ENCODE measurements at places on chromosomes 5 and 9.
A peak's percentile ranks its signal among the peaks of the same experiment; 100 is the strongest.

DNA sequence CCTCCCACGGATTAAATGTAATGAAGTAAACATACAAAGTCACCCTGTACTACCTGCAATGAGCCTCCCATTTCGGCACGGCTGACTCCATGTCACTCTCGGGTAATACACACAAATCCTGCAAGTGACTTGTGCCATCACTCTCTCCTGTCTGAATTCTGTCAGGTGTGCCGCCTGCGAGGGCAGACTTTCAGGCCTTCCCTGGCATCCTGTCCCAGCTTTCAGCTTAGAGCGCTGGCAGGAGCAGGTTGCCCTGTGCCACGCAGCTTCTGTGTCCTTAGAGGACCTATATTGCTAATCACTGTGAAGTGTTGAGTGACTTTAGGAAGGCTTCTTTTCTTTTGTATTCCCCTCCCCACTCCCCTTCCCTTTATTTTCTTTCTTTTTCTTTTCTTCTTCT is 25.8 kb upstream of the S1PR3 start:
- no peak for DNase-seq

DNA sequence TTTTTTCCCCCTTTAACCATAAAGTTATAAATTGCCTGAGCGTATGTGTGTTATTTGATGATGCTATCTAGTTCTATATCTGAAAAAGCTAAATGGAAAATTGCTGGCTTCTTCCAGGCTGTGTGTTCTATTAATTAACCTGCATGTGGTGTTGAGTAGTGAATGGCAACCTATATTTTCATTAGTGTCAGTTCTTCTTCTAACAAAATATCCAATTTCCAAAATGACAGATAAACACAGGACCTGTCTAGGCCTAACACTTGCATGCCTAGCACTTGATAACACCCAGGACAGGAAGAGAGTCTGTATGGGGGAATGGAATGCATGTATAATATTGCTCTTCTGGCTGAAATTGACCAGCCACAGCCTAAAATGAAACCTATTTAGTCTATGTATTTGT is 91.7 kb downstream of the CD180 start:
- no peak for DNase-seq

GRCh38 chr5:151005187-151005949 is 15.0 kb upstream of the GPX3 start:
- no peak for DNase-seq

DNA sequence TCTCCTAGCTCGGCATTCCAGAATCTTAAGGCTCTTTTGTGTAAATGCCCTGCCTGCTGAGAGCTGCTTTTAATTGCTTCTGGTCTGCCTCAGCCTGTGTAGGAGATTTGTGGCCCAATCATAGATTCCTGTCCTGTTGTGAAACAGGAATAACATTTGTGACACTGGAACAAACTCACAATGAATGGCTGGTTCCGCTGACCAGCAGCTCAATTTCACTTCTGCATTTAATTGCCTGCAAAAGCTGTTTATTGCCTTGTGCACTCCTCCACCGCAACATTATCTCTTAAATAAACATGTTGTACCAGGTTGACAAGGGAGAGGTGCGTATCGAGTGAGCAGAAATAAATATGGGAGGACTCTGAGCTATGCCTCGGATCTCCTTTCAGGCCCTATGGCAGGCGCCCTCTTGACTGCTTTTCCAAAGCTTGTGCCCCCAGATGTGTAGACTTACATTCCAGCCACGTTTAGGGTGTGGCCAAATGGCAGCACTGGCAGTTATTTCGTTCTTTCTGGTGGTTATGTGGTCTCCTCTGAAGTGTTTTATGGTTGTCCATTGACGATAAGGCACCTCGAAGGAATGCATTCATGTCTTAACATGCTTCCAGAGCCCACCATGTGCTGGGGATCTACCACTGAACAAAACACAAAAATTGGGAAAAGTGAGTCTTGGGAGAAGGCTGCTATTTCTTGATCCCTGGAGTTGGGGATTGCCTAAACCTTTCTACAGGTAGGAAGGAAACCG is 58.1 kb downstream of the DMRT1 start:
- DNase-seq = no peak

- no peak for DNase-seq
These were observed 157.8 kb downstream of the ARHGEF28 start for GRCh38 chr5:73783828-73784227.

GRCh38 chr5:8019719-8020218 is 150.8 kb downstream of the MTRR start:
- no peak for DNase-seq

DNA sequence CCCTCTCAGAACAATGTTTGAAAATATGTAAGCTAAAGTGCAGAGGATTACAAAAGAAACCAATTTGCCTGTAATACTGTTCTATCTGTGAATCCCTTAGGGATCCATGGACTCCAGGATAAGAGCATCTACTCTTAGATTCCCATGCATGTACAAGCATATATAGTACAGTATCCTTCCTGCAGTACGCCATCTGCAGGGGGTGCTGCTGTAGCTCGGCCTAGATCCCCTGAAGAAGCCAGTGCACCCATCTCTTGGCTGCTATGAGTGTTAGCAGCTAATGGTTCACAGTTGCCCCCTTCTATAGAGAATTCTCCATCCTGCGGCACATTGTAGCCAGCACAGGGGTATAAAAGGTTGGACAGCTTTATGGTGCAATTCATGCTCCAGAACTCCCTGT is 61.8 kb upstream of the SLC30A5 start:
- DNase-seq = no peak

- DNase-seq = no peak
These were observed 100.6 kb upstream of the TARS1 start for GRCh38 chr5:33340195-33340594.

GRCh38 chr9:5488221-5489008 is 21.9 kb upstream of the PDCD1LG2 start:
- no peak for DNase-seq

DNA sequence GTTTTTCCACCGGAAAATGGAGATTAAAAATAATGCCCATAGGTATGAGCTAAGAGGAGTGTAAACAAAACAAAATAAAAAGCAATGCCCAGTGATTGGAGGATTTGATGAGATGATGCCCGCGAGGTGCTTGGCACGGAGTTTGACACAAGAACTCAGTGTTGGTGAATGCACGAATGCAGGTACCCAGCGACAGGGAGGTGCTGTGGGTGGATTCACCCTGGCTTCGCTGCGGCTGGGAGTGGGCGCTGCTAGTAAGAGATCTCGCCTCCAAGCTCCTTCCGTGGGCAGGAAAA is 526 bp upstream of the STXBP1 start:
- DNase-seq = no peak

DNA sequence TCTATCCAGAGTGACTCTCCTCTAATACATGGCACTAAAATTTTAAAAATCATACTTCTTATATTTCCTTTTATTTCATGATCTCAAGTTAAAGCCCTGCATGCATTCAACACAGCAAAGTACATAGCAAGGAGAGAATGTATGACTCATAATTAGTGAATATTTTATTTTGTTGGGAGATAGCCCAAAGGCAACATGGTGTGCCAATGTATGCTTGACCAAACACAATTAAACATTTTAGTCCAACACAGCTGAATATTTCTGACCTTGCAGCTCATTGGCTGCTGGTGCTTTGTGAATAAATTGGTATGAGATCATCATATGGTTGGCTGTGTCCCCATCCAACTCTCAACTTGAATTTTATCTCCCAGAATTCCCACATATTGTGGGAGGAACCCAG is 103.5 kb downstream of the NPR3 start:
- no peak for DNase-seq

DNA sequence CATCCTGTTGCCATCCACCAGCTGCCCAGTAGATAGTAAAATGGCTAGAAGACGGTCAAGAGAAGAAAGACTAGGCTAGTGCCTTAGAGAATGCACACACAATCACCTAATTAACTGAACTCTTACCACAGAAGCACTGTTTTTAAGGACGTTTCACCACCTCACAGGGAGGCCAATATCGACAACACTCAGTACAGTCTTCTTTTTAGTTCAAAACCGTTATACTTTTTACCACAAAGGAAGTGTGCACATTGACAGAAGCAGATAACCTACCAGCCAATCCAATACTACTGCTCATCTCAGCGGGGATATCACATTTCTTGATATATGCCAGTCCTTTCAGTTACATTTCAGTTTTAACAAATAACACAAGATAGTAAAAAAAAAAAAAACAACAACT is 122.3 kb downstream of the GNAQ start:
- DNase-seq = peak; percentile 36

GRCh38 chr9:95627802-95628201 is 111.0 kb upstream of the PTCH1 start:
- no peak for DNase-seq

- DNase-seq = no peak
These were observed 657.5 kb upstream of the DMAC1 start for GRCh38 chr9:8457055-8457454.

DNA sequence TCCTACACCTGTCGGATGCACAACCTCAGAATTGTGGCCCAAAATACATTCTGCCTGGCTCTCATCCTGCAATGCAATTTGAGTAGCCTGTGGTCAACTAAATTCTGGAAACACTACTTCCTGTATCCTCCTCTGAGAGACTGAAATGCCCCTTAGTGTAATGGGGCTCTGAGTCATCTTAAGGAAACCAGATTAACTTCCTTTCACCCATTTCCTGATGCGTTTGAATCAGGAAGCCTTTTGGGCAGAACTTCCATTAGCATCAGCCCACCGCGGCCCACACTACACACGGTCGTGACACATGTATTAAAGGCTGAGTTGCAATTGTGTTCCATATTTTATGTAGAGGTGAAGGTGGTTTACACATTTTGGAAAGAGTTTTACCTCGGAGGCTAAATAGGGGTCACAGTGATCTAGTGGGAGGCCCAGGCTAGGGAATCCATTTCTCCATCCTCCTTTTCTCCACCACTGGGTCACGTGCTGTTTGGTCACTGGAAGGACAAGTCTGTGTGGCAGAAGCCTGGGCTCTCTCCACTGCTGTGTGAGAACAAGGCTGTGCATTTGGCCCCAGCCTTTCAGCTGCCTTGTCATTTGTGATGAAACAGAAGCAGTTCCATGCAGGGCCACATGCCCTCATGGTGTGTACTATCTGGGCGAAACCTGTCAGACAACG is 55.9 kb downstream of the DAP start:
- peak; percentile 19 for DNase-seq

DNA sequence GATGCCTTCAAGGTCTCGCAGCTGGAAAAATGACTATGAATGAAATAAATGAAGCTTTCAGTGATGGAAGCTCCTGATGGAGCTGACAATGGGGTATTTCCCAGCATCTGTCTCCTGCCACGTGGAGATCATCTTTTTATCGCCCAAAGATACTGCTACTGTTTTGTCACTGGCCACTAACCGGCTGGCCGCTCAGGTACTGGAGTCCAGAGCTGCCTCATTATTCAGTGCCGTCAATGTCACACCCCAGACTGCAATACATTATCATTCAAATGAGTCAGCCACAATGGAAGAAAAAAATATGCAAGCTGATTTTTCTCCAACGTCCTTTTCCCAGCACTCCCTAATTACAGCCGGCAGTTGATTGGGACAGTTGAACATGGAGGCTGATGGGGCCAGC is 280.4 kb downstream of the ZSWIM6 start:
- no peak for DNase-seq

DNA sequence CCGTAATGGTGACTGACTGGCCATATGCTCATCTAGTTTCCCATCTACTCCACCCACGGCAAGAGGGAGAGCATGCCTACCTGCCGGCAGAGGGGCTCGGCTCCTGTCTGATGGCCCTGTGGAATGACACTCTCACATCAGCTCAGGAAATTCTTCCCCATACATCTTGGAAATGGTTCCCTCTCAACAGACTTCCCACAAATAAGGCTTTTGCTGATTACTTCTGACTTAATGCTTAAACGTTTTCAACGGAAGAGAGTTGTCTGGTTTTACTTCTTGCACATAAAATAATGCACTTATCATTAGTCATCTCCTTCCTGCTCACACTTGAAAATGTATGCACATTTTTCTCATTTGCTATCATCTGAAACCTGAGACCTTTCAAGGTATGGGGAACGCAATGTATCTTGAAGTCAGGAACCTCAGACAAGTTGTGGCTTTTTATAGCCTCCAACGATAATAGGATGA is 129.5 kb downstream of the TTLL11 start:
- no peak for DNase-seq

- DNase-seq = no peak
These were observed 404.6 kb downstream of the GADD45G start for GRCh38 chr9:90009447-90009846.

Data from CD4-positive, alpha-beta T cell treated with Interleukin-4 for 4 hours (primary cell).